ENCODE measurements at places on chromosomes 1 and 21.

DNA sequence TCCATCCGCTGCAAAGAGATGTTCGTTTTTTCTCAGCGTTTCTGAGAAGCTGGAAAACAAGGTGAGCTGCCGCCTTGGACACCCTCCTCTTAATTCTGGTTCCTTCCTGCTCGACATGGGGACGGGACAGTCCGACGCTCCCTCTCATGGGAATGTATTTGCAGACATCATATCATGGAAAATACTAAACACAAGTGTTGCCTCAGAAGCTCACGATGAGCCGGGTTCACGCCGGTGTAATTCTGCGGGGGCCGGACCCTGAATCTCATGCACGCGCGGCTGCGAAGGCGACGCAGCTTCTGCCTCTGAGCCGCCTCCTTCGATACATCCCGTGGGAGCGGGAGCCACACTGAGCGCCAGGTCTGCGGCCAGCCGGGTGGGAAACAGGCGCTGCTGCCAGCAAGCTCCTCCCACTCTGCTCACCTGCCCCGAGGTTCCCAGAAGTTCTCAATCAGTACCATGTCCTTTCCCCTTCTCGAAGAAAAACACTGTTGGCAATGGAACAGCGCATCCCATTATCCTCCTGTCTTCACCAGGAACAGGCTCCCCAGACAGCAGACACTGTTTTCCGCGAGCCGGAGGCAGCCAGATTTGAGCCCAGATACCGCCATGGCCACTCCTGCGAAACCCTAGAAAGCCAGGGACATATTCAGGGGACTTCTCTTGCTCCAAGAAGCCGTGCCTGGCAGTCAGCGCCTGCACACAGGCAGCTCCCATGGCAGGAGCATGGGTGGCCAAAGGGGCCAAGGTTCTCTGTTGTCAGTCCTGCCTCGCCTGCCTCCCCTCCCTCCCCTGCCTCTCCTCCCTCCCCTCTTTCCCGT is 98.0 kb downstream of the WDR4 start:
- no peak for DNase-seq

- DNase-seq: no peak
These were observed 27.9 kb downstream of the SSBP3 start for GRCh38 chr1:54378157-54378873.

- DNase-seq: no peak
These were observed 30.8 kb upstream of the RPTN start for GRCh38 chr1:152189657-152190442.

DNA sequence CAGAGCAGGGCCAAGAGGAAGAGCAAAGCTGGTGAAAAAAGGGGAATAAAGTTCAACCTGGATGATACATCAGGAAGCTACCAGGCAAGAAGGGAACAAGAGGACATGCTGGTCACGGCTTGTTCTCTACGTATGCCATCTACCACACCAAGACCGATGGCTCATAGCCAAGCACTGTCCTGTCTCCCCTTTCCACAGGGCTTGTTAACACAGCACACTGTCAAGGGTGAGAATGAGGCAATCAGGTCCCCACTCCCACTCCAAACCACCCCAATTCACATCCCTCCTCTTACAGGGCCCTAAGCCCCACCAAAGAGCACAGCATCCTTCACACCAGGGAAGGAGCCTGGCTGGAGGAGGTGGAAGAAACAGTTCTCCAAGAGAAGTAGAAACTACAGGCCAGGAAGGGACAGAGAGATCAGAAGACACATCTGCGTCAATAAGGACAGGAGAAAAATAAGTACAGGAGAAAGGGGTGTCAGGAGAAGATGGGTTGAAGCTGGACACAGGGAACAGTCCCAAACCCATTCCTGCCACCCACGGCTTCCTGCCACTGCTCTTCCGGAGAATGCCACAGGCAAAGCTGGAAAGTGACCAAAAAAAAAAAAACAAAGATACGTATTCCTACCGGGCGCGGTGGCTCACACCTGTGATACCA is 923 bp upstream of the SHC1 start:
- no peak for DNase-seq

DNA sequence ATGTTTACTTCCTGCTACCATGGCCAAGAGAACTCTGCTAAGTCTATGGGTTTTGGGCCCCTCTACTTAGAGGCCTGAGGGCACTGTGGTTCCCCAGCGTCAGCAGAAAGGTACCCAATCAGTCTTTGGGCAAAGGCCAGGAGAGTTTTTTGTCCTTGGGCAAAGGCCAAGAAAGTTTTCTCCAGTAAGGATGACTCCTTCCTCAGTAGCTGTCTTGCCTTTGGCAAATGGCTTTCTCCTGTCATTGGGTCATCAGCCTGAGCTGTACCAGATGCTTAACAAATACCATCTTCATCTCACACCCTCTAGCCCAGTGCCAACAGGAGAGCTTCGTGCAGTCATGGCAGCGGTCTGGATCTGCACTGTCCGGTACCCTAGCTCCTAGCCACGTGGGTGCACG is 199.3 kb upstream of the TMEM51 start:
- DNase-seq: no peak

DNA sequence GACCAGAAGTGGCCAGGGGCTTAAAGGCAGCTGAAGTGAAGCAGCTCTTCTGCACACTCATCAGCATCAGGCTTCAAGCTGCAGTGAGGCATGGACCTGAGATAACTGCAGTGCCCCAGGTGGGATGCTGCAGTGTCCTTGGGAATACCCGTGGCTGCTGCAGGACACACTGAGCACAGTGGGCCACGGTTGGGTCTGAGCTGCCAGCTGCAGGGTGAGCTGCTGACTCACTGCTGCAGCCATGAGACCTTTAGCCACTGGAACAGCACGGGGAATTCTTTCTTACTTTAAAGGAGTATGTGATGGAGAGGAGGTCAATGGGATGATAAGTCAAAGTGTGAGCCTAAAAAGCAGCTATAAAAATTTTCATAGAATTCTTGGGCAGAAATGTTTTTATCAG is 102.1 kb downstream of the XCL2 start:
- no peak for DNase-seq

DNA sequence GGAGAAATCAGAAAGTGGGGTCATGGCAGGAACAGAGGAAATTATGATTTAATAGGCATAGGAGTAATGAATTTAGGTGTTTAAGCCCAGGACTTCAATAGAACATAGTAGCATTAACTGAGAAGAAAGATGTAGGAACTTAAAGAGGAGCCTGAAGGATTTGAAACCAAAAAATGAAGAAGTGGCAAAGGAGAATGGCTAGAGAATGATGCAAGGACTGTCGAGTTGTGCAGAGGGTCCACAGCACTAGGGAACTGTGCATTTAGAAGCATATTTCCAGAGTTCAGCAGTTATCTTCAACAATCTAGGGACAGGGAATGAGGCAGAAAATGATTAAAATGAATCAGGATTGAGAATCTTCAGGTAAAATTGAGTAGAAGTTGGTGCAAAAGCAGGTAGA is 328.1 kb upstream of the LYPLAL1 start:
- DNase-seq: no peak

Measured in vagina (tissue), 2 donors.